ENCODE measurements at places on chromosomes 2 and 18. TPM values are rescaled to one million over a fixed set of nuclear protein-coding genes. Genes with fewer than 3 reads are reported as not detected.

Gene LOXHD1
- polyA plus RNA-seq: 0.78 TPM

Gene GPBAR1
- polyA plus RNA-seq: 2.2 TPM

- no peak for DNase-seq
These were observed 34.8 kb downstream of the LBH start for GRCh38 chr2:30266051-30266621.

- DNase-seq: no peak
These were observed 53.8 kb upstream of the RBM44 start for GRCh38 chr2:237744613-237745249.

DNA sequence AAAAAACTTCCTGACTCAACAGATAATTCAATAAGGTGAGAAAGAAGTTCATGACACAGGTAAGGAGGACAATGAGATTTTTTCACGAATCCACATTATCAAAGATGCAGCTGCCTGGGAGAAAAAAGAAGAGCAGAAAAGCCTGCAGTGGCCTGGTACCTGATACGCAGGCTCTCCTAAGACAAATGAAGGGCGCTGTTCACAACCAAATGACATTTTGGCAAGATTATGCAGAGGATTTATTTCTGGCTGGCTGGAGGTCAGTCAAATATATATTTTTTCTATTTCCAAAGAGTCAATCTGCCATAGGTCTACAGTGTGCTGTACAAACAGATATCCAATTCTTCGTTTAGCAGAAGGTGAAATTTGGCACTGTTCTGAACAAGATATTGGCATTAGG is 257.3 kb downstream of the STK39 start:
- DNase-seq: no peak

DNA sequence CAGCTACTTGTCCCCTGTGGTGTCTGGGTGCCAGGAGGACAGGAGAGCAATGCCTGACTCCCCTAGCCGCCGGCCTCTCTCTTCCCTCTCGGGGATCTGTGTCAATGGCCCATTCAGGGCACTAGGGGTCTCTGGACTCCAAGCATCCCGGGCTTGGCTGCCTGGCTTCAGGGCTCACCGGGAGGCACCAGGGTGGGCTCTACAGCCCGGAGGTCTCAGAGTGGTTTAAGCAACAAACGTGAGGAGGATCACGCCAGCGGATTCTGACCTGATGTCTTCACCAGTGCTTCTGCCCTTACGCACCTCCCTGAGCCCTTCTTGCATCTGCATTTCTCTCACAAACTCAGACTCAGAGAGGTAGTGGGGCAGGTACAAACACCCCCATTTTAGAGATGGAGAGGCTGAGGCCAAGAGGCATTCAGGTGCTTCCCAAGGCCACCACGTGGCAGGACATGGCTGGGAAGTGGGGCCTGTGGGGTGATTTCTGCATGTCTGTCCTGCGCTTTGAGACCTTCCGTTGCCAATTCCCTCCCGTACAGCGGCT is 243.0 kb downstream of the CELF4 start:
- DNase-seq: no peak

DNA sequence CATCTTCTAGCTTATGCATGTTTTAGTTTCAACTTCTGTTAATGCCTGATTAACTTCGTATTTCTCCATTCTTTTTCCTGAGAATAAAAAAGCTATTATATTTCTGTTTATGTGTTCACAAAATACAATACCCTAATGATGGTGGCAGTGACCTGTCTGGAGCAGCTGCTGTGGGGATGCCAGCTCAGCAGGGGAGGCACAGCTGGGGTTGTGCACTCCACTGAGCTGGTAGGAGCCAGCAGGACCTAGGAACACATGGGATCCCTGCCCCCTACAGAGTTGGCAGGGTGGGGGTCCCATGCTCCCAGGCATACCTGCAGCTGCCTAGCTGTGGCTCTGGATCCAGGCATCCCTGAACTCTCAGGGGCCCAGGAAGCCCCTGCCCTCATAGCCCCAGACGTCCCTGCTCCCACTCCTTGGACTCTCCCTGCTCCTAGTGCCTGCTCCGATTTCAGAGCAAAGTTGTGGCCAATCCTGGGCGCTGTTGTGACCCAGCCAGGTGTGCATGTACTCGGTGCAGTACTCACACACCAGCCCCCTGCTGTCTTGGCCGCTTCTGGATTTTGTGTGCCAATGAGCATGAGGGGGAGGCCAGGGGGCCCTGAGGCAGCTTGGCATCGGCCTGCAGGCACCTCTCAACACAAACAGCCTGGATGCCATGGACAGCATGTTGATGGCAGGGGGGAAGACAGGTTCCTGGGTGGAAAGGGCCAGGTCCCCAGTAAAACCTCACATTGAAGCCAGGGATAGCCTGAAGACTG is 546.0 kb downstream of the ZNF804A start:
- DNase-seq: no peak

Gene CASP10
- 11.1 TPM for polyA plus RNA-seq

Measured in renal pelvis (tissue), 12 donors.